Stimulated activated CD8-positive, alpha-beta memory T cell treated with anti-CD3 and anti-CD28 coated beads, Interleukin-7, amount 100 ng/mL, for 1 hour (primary cell): ENCODE measurements at places on chromosomes 4 and X.

DNA sequence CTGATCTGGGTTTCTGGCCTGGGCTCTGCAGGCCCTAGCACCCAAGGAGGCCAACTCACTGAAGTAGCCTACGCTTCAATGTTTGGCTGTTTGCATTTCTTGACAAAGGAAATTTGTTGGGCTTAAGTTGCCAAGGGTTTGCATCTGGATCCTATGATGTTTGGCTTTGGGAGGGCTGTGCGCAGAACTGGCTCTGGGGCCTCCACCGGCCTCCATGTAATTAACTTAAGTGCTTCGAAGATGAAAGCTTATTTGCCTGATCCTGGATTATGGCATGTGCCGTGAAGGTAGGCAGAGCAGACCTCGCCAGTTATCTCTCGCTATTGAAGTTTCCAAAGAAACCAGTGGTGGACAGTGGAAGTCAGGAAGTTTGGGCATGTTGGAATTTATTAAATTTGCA lies 124.3 kb upstream of the STX18 start:
- DNase-seq, result no peak

- DNase-seq, result no peak
These were observed 71.9 kb downstream of the RBM47 start for GRCh38 chr4:40557736-40558135.

GRCh38 chr4:32196950-32197688 lies 1477.0 kb downstream of the PCDH7 start:
- DNase-seq, result no peak

- DNase-seq, result no peak
These were observed 17.8 kb upstream of the SPRY1 start for GRCh38 chr4:123378794-123379193.

DNA sequence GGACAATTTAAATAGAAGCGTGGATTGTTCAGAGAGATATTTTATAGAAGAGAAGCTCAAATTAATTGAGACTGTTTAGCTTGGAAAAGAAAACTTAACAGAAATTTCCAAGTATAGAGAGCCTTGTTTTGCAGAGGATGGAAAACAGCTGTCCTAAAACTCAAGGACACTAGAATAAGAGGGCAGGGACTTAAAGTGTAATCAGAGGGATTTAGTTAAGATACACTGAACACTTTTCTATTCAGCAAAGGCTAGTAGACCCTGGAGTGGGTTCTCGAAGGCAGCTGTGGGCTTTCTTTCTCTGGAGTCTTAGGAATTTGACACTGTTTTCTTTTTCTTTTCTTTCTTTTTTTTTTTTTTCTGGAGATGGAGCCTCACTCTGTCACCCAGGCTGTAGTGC lies 92.7 kb upstream of the ARX start:
- no peak for DNase-seq

DNA sequence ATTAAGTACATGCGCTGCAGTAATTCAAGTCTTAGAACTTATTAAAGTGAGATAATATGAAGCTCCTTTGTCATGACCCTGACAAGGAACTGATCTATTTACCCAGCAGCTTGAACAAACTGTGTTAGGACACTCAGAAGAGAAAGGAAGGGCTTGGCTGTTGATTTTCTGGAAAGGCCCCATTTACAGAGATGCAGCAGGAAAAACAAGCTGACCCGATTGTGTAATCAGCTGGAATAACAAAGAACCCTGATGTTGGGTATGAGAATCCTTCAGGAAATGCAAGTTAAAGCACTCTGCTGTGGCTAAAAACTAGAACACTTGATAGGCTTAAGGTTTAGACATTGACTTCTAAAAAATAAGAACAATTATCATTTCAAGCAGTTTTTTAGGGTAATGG lies 64.8 kb downstream of the TBC1D9 start:
- no peak for DNase-seq

- DNase-seq, result no peak
These were observed 26.0 kb downstream of the AFM start for GRCh38 chr4:73507541-73507940.

- no peak for DNase-seq
These were observed 367.6 kb downstream of the ARHGAP24 start for GRCh38 chr4:85842540-85842939.

DNA sequence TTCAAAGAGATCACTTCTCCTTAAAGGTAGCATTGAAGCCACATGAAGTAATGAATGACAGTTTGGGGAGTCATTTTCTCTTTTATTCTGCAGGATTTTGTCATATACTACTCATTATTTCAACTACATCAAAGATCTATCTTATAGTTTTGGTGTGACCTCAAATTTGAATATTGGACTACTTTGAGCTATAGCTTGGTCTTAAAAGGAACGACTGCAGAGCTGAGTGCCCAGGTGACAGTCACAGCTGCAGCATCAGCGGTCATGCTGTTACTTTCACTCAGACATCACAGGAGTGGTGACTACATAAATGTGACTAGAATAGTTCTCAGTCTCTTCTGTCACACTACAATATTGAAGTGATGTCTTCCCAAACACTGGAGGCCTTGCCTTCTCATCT lies 10.7 kb upstream of the SPCS3 start:
- no peak for DNase-seq

DNA sequence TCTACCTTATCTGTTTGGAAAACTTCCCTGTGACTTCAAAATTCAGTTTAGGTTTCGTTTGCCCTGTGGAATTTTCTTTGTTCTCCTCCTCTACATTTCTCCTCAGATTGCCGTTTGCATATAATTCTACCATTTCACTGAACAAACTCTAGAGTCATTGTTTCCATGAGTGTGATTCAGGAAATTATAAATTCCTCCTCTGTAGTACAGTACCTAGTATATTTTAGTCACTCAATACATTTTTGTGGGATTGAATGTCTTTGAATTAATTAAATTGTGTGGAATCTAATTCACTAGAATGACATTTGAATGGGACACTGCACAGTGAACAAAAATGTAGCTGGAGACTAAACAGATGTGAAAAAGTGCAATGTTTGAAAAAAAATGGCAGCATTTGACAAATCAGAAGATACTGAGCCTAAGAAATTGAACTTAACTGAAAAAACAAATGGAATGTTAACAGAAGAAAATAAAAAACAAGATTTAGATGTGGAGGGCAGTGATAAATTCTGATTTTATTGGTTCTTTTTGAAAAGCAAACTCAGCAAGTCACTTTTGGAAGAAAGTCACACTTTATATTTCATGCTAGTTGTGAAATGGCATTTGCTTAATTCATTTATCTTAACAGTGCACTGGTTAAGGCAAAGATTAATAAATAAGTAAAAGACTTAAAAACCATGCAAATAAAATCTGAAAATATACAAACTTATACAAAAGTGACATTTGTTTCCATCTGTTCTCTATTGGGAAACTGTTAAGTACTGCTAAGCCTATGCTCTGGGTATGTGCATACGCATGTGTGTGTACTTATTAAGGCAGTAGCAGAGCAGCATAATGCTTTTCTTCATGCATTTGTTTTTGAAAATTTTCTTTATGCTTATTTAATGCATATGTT lies 512.3 kb downstream of the FAT4 start:
- no peak for DNase-seq

DNA sequence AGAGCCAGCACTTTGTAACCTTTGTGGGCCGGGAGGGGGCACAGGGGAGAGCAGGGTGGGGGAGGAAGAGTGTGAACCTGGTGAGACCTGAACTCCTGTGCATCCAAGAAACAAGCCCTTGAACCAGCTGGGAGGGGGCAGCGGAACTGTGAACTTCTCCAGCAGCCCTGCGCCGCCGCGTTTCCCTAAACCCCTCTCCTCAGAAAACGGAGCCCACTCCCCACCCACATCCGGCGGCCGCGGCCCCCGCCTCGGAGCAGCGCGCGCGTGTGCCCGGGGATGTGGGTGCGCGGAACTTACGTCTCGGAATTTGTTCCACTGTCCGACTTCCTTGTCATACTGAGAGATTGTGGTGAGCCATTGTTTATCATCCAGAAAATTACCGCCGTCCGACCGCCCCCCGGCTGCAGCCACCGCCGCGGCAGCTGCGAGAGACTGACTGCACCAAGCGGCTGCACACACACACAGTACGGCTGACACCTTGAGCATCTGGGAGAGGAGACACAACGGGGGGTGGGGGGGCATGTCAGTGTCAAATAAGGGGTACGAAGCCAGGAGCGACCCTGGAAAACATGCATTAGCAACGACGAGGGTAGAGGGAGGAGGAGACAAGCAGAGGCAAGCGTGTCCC lies 494 bp downstream of the SPOCK3 start:
- no peak for DNase-seq

DNA sequence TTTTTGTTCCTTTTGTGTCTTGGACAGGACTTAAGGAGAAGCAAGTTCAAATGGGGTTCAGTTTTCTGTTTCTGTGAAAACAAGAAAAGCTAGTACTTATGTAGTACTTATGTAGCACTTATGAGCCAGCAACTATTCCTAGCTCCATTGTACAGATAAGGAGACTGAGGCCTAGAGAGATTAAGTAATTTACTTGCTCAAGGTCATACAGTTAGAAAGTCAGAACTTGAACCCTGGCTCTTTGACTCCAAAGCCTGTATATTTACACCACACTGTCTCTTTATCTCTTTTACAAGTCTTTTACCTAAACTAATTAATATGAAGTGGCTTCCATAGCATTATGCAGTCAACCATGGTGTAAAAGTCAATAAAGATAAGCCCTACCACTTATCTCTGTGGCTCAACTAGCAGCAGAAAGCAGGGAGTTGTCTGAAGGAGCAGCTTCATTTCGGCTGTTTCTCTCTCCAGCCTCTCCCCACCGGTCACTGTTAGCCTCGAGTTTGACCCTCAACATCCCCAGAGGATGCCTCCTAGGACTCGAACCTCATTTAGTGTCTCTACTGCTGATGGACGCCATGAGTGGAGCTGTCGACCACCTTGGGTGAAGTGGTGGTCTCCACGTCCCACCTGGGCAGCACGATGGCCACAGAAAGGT lies 209.9 kb downstream of the SHROOM3 start:
- DNase-seq, result no peak

DNA sequence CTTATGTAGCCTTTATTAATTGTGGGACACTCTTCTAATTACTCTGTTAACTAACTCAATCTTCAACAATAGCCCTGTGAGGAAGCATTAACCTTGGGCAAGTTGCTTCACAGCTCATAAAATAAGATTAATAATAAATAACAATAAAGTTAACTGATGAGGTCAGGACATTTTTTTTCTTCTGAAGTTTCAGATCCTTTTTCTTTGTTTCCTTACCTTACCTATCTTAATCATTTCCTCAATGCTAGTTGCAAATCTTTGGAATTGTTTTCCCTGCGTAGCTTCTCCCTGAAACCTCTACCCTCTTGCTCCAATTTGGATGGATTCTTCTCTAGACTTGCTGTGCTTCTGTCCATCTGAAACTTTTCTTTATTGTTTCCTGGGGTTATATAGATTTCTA lies 17.5 kb upstream of the PLAC8 start:
- no peak for DNase-seq

DNA sequence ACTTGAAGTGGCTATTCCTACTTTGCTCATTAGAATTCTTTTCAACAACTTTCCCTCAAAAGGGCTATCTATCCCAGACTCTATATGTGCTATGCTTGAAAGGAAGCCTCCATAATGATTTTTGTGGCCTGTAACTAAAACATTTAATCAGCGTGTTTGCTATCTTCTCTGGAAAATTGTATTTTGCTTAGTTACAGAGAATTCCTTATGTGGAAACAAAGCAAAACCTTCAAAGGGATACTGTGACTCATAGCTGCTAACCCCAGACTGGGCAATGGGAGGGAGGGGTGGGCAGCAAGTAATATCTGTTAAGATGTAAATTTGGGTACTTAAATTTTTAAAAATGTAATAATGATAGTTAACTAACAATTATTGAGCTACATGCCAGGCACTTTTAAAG lies 3.7 kb downstream of the SLC25A14 start:
- DNase-seq, result no peak

GRCh38 chr4:72604324-72604723 lies 35.3 kb upstream of the ADAMTS3 start:
- no peak for DNase-seq

- no peak for DNase-seq
These were observed 35.8 kb upstream of the PRSS12 start for GRCh38 chr4:118388606-118389005.

DNA sequence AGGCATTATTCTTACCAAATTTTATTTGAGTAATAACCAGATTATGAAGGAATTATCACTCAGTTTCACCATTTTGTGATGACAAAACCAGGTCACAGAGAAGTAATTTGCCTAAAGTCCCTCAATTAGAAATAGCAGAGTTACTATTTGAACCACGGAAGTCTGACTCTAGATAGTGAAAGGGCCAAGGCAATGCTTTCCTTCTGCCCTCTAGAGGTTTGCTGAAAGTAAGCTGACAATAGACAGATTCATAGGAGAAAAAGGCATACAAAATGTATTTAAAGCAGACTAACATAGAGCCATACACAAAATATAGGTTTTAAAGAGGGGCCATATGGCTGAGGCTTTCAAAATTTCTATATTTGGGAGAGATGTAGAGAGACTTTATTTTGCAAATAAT lies 43.1 kb downstream of the CXXC4 start:
- DNase-seq, result no peak

- DNase-seq, result no peak
These were observed 417 bp downstream of the PPP2R2C start for GRCh38 chr4:6472008-6472386.

DNA sequence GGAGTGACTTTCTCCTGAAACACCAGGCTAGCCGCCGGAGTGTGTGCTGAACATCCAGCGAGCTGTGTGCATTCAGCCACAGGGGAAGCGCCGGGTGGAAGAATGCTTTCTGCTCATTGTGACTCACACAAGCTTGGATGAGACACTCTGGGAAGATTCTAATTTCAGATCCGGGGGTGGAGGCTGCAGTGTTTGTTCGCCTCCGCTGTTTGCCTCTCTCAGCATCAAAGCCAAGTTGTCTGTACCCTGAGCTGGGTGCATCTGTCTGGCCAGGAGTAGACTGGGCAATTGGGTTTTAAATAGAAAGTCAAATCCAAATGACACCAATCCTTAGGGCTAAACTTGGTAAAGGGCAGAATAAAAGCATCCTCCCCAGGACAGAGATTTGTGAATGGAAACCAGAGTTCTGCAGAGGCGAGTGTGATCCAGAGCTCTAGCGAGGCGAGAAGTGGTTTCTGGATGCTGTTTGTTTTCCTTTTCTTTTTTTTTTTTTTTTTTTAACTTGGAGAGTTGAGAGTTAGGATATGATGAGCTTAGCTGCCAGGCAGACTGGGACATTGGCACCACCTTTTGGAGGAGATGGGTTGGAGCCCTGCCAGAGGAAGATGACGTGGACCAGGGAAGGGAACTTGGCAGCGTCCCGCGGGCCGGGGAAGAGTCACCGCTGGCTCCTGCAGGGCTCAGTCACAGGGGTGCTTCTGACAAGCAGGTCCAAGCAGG lies 196.0 kb upstream of the PSAPL1 start:
- no peak for DNase-seq

- no peak for DNase-seq
These were observed 558.8 kb upstream of the GRIA3 start for GRCh38 chrX:122625239-122625638.

GRCh38 chr4:124918559-124919122 lies 206.1 kb upstream of the ANKRD50 start:
- DNase-seq, result no peak

- no peak for DNase-seq
These were observed 696.4 kb downstream of the DMD start for GRCh38 chrX:32514986-32515385.
